ENCODE measurements at places on chromosomes 2 and 18.
A peak's percentile ranks its signal among the peaks of the same experiment; 100 is the strongest.

DNA sequence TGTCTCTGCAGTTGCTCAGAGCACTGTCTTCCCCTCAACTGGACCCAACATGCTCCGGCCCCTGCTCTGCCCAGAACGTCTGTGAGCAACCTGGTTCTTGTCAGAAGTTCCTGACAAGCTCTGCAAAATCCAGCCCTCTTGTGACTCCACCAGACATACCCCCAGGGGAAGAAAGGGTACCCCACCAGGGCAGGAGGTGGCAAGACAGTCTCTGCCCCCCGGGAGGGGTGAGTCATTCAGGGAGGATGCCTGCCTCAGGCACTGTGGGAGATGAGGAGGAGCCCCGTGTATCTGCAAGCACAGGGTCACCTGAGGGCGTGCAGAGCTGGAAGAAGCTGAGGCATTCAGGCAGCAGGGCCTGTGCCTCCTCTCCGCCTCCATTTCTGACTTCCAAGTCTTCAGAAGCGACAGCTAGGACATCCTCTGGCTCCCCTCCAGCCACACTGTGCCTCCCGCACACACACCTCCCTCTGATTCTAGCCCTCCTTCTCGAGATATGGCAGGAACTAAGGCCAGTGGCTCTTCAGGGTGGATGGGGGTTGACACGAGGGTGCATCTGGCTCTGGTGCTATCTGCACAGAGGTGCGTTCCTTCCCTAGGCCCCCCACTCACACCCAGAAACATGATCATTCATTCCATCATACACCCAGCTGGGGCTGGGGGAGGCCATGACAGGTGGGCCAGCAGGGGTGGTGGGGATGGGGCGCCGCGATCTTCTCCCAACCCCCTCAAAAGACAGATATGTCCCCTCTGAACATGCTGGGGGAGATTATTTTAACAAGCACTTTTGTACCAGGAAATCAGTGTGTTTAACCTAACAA, 222.2 kb downstream of the CYP26B1 start:
- no peak for DNase-seq

DNA sequence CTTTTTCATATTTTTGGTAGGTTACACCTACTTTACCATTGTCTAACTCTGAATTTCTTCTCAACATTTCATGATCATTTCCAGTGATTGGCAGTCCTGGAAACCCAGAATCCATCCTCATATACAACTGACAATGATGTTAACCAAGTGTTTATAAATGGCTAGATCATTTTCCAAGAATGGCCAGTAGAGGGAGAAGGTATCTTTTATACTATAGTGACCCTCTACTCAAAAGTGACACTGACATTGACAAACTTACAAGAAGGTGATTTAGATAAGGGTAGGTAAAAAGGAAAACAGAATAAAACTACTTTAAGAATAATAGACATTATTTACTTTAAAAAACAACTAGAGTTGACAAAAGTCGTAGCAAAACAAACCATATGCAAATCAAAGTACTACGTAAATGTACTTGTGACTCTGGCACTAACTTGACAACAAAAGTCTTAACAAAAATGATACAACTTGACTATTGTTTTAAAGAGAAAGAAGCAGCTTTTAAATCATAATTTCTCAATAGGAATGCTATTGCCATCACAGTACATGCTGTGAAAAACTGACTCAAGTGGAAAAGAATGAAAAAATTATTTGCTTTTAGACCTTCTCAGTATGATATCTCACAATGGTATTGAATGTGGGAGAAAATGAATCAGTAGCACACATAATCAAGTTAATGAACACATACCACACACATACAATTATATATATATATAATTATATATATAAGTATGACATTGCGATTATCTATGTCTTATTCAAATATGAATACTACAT, 76.6 kb upstream of the GRB14 start:
- DNase-seq = no peak

DNA sequence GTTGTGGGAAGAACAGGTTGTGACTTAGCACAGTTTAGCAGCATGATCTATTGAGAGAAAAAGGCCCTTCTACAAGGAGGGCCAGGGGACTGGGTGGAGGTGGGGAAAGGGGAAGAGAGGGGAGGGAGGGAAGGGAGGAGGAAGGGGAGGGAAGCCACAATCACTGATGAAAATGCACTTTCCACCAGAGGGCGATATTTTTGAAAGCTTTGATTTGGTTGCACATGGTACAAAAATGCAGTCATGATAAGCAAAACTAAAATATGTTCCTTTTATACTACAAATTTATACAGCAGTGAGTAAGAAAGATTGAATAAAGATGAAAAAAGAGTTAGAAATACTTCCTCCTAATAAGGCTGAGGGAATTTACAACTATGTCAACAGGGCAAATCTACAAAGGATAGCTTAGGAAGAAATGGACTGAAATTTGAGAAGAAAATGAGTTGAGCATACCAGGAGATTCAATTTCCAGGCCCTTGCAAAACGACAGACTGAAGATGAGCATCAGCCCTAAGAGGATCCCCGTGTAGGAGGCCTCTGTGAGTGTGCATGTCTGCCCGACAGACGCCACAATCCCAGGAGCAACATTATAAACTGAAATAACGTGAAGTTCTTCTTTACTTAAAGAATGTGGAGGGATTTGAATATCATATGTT, 17.2 kb downstream of the SH3YL1 start:
- DNase-seq = no peak

GRCh38 chr2:16625201-16625729, 40.4 kb downstream of the CYRIA start:
- DNase-seq = no peak

GRCh38 chr18:27164905-27165304, 20.2 kb downstream of the CHST9 start:
- DNase-seq = no peak

- no peak for DNase-seq
These were observed 158.6 kb downstream of the AQP4 start for GRCh38 chr18:26706911-26707351.

DNA sequence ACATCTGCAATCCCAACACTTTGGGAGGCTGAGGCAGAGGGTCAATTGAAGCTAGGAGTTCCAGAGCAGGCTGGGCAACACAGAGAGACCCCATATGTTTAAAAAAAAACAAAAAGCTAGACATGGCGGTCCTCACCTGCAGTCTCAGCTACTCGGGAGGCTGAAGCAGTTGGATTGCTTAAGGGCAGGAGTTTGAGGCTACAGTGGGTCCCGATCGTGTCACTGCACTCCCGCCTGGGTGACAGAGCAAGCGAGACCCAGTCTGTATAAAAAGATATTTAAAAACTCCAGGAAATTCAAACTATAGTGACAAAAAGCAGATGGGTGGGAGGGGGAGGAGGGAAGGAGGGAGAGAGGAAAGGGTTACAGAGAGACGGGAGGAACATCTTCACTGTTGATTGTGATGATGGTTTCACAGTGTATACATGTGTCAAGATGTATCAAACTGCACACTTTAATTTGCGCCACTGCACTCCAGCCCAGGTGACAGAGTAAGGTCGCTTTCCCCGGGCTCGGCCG, 942 bp upstream of the ZNF236 start:
- DNase-seq = no peak

- no peak for DNase-seq
These were observed 552.8 kb upstream of the PKDCC start for GRCh38 chr2:41495050-41495449.

- DNase-seq = no peak
These were observed 8.5 kb upstream of the SP140L start for GRCh38 chr2:230318190-230319121.

DNA sequence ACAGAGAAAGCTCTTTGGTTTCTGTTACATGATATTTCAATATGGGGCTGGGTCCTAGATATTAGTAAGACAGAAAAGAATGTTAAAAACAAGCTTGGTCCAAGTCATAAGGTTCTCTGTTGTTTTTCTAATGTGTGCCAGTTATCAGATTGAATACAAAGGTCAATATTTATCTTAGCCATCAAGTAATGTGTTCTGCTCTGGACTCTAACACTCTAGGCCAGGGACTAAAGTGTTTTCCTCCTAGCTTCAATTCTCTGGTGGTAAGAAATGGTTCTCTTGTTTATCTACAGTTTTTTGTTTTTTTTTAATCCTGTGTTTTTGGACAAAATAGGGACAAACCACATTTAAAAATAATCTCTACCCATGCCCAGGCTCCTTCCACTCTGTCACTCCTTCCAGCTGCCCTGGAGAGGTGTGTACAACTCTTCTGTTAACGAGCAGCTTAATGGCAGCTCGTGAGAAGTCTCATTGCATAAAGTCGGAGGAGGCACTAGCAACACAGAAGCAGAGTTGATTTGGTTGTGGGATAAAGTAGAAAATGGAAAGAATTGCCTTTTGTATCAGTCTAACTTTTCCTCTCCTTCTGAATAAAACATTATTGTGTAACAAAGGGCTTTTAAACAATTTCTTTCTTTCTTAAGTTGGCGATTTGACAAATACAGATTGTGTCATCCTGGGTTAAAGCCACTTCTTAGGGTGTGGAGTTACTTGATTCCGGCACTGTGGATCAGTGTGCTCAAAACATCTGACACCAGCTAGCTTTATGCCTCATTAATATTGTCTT, 8.0 kb upstream of the SESTD1 start:
- no peak for DNase-seq

DNA sequence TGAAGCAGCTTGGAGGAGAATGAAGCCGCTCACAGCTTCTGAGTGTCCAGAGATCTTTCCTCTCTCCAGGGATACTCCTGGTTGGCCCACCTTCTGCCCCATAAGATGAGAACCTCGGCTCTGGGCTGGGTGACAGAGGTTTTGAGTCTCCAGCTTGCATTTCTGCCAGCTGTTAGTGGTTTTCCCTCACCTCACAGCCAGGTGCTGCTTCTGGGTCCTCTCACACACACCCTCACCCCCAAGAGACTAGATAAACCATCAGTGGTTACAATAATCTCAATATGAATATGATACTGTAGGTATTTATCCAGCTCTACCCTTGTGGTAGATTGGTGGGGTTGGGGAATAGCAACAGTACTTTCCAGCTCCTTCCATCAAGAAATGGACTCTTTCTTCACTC, 161.7 kb upstream of the SIX3 start:
- no peak for DNase-seq

DNA sequence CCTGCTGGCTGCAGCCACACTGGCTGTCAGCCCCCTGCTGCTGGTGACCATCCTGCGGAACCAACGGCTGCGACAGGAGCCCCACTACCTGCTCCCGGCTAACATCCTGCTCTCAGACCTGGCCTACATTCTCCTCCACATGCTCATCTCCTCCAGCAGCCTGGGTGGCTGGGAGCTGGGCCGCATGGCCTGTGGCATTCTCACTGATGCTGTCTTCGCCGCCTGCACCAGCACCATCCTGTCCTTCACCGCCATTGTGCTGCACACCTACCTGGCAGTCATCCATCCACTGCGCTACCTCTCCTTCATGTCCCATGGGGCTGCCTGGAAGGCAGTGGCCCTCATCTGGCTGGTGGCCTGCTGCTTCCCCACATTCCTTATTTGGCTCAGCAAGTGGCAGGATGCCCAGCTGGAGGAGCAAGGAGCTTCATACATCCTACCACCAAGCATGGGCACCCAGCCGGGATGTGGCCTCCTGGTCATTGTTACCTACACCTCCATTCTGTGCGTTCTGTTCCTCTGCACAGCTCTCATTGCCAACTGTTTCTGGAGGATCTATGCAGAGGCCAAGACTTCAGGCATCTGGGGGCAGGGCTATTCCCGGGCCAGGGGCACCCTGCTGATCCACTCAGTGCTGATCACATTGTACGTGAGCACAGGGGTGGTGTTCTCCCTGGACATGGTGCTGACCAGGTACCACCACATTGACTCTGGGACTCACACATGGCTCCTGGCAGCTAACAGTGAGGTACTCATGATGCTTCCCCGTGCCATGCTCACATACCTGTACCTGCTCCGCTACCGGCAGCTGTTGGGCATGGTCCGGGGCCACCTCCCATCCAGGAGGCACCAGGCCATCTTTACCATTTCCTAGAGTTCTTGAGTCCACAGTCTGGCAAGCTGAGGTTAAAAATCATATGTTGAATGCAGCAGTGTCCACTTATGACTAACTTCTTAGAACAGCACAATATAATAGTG, 741 bp downstream of the GPR148 start:
- no peak for DNase-seq

DNA sequence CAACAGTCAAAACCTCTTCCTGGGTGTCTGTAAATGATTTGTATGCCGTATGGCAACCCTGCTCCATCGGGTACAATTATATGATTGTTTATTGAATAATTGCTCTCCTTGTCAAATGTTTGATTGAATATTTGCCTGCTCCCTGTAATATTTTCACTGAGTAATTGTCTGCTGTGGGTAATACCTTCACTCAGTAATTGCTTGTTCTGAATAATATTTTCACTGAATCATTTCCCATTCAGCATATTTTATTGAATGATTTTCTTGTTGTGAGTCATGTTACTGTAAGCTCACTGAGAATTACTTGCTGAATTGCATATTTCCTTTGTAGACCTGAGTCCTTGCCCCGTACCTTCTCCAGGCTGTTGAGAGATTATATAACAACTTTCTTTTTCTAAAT, 535.2 kb downstream of the METTL4 start:
- no peak for DNase-seq

- no peak for DNase-seq
These were observed 103.4 kb upstream of the RASGRP3 start for GRCh38 chr2:33372940-33373553.

DNA sequence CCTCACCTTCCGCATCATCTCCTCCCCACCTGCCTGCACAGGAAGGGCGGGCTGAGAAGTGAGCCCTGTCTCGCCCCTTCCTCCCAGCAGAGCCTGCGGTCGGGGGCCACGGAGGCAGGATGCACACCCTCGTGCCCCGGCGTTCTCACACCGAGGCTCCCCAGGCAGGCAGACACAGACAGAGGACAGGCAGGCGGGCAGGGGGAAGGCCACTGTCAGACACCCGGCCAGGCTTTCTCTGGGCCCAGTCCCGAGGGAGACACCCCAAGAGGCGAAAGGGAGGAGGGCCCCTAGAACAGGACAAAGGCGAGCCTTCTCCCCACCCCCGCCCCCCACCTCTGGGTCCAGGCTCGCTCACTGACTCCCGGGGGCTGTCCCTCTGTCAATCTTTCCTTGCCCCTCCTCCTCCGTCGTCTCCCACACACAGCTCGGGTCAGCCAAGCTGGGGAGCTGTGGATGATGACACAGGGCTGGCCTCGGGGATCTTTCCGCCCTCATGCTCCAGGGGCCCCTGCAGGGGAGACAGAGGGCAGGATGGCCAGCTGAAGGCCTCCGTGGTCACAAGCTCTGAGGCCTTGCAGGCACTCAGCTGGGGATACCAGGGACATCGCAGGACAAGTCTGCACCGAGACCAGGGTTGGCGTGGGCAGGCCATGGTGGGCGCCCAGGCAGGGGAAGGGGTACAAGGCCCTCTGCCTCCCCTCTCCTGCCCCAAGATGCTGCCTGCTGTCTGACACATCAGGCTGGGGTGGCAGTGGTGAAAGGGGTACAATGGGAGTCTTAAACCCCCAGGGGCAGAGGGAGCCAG, 24.9 kb downstream of the BIN1 start:
- DNase-seq = peak; percentile 46

- no peak for DNase-seq
These were observed 227.3 kb upstream of the RAB6C start for GRCh38 chr2:129752176-129752575.
